ENCODE measurements at places on chromosomes 4 and X. TPM values are rescaled to one million over a fixed set of nuclear protein-coding genes. Genes with fewer than 3 reads are reported as not detected.
A peak's percentile ranks its signal among the peaks of the same experiment; 100 is the strongest.

Gene IBSP
- not detected for total RNA-seq

Gene TSPAN6
- 6.2 TPM for total RNA-seq

DNA sequence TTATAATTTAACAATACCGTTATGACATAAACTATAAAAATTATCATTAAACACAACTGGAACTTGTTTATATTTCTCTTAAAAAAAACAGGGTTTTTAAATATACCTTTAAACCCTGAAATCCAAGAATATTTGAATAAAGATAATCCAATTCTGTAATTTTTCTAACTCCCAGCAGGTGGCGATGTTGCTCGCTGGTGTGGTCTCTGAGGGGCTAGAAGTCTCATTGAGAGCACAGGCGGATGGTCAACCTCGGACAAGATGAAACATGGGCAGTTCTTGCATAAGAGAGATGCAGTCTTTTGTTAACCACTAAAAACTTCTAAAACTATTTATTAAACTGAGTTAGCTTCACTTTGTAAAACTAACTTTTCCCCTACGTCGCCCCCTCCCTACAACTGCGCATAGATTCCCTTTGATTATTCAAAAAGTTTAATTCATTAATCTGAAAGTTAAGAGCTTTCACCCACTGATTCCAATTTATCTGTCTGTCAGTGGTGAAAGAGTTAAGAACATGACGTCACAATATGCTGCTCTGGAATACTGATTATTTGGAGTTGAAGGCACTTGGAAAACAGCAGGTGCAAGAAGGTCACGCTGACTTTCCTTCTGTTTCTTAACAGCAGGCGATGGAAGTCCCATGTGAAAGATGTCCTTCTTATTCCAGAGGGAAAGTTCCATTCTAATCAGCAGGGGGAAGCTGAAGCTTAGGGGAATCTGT, 29.5 kb downstream of the DMP1 start:
- DNase-seq, result peak; percentile 71

- no peak for DNase-seq
These were observed 1844.6 kb upstream of the TENM3 start for GRCh38 chr4:180398564-180398963.

DNA sequence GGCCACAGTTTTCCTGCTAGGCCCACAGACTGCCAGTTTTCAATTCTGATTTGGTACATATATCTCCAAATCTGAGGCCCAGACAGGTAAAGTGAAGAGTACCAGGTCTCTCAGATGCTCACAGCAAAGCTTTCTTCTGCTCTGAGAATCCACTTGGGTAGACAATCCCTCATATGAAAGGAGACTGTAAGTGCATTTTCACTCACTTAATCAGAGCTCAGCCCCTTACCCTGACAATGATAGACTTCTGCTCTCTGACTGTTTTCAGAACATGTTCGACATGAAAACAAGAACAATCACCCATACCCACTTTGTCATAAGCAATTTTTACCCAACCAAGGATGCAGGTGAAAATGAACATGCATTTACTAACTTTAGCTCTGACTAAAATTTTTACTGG, 7.1 kb downstream of the GPRIN3 start:
- DNase-seq, result no peak
